ENCODE measurements at places on chromosomes 7 and 10.

DNA sequence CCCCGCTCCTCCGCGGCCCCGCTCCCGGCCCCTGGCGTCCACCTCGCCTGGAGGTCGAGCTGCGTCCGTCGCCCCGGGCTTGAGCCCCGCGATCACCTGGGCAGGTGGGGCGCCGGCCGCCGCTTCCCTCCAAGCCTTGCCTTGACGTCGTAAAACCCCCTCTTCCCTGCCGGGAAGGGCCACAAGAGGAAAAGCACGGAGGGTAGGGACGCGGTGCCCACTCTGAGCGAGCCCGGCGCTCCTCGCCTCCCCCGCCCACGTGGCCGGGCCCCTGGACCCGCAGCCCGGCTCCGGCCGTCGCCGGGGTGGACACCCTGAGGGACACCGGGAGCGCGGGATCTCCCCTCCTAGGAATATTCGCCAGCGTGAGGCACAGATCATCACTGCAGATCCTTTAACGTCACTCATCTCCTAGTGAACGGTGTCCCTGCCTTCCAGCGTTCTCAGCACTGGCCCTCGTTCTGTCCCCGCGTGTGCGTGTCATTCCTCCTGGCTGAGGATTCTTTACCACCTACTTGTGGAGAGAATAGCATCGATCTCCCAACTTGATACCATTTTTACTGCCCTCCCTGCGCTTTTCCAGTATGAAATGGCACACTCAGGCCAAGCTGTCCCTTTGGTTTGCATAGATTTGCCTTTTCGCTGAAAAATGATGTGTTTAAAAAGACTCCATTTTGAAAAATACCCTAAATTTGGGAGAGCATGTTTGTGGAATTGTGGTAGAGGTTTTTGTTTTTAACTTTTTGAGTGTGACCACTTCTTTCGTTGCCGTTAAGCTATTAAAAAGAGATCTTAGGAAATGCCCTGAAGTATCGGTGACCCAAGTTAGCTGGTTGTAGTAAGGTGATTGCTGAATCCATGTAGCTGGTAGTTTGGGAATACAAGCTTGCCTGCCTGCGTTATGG is 649 bp downstream of the ACTR3B start:
- no peak for DNase-seq

DNA sequence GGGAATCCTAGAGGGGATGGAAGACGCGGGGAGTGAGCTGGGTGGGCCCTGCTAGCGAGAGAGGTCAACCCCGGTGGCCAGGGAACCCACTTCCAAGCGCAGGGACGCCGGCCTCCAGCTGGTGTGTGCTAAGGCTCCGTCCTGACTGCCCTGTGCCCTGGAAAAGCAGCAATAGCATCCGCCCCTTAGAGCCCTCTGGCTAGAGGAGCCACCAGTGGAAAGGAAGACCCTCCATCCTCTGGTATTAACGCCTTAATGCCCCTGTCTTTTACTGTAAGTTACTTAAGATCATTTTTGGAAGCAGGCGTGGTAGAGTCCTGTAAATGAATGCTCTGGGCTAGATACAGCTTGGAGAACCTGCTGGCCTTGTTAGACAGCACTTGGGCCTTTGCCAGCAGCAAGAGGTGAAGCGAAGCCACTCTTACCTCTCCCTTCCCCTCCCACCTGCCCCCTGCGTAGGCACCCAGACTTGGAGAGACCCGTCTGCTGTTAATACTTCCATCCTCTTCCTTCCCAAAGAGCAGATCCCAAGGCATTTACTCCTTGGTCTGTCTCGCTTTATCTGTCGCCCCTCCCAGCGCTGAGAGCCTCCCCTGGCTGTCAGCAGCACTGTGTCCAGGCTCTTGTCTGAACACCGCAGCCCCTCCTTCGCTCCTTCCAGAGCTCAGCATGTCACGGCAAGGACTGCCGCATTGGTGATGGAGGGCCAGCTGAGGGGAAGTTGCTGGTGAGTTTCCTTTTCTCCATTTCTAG is 4.6 kb downstream of the REPIN1 start:
- DNase-seq = no peak

DNA sequence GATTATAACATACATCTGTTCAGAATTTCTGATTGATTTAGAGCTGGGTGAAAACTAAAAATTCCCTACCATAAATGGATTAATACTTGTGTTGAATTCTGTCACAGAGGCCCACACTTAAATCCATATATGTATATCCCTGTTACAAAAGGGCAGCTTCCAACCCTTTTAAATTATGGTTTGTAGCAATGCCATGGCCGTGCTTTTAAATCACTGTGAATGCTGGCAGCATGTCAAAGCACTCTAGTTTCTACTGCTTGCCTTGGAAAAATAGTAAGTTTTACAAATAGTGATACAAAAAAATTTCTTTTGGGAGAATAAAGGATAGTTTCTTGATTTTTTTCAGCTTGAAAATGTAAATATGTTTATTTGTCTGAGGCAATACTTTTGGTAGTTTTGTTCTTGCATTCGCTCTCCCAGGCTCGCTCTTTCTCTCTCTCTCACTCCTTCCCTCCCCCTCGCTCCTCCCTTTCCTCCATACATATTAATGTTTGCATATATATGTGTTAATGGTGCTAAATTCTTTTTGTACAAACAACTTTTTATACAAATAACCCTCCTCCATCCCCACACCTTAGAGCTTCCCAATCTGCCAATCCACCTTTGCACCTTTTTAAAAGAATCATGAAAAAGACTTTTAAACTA is 29.8 kb downstream of the TES start:
- DNase-seq = no peak

- no peak for DNase-seq
These were observed 193.7 kb upstream of the CSTF2T start for GRCh38 chr10:51892965-51893658.

DNA sequence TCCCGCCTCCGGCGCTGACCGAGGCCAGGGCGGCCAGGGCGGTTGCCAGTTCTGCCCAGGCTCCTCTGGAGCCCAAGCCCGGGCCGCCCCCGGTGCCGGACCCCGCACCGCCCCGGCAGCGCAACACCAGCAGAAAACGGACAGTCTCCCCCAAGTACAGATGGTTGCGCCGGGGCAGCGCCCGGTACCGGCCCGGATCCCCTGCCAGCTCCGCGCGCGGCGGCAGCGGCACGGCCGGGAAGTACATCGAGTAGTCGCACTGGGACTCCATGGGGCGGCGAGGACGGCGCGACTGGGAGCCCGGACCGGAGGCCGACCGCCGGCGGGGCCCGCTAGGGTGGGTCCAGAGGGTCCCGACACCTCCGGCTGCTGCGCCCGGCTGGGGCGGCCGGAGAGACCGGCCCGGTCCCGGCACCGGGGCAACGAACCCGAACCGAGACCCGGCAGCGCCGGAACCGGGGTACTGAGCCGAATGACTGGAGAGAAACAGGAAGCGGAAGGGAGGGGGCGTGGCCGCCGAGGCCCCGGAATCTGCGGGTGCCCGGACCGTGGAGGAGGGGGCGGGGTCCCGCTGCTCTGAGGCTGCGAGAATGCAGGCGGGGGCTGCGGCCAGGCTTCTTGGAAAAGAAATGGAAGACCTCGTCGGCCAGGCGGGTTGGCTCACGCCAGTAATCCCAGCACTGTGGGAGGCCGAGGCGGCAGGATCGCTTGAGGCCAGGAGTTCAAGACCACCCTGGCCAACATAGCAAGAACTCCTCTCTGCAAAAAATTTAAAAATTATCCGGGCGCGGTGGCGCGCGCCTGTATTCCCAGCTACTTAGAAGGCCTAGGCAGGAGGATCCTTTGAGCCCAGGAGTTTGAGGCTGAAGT is at the start of gene TRAPPC14:
TRAPPC14 (minus strand) TSS at position 495 of the 870 bp plus-strand sequence; CDS start at position 271, 224 bp downstream.
- peak; percentile 23 for DNase-seq

Data from NCI-H1436 treated with DMSO at 0.1 percent for 48 hours (cell line).